ENCODE measurements at places on chromosomes 16 and 17.

GRCh38 chr17:80421381-80422090, 6.6 kb downstream of the ENDOV start:
- peak; percentile 76 for DNase-seq

DNA sequence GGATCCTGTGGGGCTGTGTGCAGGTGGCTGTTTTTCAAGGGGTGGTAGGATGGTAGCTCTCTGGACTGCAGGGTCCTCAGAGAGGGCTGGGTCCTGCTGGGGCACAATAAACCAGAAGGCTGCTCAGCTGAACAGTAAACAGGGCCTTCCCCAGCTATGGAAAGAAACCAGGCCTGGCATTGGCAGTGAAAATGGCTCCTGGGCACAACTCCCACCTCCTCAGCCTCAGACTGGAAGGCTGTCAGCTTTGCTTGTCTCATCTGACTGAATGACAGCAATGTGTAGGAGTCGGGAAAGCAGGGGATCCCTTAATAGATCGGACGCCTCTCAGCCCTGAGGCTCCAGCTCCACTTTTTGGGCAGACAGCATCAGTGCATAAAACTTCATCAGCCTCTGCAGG, 59.8 kb upstream of the NLRP1 start:
- no peak for DNase-seq

DNA sequence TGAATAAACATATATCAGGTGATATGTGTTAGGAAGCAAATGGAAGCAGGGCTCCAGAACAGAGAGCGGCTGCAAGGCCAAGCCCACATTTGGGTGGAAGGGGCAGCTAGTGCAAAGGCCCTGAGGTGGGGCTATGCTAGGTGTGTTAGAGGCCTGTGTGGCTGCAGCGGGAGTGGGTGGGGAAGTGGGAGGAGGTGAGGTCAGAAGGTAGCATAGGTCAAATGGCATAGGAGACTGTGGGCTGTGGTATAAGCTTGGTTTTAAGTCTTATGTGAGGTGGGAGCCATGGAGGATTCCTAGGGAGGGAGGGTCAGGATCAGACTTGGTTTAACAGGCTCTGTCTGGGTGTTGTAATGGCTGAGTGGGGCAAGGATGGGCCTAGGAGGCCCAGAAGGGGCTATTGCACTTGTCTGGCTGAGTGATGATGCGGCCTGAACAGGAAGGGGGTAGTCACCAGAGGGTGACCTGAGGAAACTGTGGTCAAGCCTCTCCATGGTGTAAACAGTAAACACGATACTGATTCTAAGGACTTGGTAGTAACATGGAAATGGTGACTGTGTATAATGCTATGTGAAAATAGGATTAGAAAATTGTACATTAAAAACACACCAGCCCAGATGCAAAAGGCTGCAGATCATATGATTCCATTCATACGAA, 31.1 kb downstream of the RAI1 start:
- DNase-seq: no peak

- DNase-seq: peak; percentile 93
Observed at GRCh38 chr16:50610331-50611262, 62.4 kb downstream of the NKD1 start.

GRCh38 chr16:1792836-1793577, 498 bp downstream of the IGFALS start:
- DNase-seq: no peak

DNA sequence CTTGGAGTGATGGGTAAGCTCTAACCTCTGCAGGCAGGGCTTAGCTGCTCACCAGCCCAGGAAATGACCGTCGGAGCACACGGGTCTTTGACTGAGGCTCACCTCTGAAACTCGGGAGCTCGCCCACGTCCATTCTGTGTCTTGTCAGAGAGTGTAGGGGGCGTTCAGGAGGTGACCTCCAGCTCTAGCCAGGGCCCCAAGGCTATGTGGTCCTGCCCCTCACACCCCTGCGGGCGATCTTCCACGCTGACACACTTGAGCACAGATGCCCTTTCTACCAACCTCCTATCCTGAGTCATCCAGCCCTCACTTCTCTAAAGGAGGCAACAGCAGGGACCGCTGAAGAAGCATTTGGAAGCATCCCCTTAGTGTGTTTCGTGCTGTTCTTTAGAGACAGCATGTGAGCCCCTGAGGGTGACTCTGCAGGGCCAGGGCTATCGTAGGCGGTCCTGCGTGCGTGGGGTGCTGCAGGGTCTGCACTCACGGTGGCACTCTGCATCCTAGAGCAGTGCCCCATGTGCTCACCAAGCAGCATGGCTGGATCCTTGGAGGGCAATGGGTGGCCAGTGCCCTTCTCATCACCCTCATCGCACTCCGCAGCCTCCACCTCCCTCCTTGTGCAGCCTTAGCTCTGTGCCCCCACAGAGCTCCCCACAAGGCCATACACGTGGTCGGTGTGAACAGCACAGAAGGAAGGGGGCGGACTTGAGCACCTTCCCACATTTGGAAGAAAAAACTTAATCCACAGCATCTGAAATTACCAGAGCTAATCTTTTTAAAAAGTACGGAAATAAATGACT, 33.8 kb downstream of the SLC47A1 start:
- no peak for DNase-seq

DNA sequence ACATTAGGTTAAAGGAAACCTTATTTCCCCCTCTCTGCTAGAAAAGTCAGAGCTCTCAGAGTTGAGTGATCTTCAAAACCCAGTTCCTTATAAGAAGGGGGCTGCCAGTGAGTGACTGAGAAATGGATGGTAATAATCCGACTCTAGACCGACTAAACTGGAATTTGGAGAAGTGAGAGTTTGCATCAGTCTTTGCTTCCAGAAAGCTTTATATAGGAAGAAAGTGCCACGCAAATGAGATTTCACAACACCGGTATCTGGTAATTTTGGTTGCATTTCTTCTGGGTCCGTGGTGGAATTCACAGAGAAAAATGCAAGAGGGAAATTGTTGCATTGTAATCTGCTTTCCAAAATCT, 271.4 kb downstream of the MAF start:
- DNase-seq: no peak

DNA sequence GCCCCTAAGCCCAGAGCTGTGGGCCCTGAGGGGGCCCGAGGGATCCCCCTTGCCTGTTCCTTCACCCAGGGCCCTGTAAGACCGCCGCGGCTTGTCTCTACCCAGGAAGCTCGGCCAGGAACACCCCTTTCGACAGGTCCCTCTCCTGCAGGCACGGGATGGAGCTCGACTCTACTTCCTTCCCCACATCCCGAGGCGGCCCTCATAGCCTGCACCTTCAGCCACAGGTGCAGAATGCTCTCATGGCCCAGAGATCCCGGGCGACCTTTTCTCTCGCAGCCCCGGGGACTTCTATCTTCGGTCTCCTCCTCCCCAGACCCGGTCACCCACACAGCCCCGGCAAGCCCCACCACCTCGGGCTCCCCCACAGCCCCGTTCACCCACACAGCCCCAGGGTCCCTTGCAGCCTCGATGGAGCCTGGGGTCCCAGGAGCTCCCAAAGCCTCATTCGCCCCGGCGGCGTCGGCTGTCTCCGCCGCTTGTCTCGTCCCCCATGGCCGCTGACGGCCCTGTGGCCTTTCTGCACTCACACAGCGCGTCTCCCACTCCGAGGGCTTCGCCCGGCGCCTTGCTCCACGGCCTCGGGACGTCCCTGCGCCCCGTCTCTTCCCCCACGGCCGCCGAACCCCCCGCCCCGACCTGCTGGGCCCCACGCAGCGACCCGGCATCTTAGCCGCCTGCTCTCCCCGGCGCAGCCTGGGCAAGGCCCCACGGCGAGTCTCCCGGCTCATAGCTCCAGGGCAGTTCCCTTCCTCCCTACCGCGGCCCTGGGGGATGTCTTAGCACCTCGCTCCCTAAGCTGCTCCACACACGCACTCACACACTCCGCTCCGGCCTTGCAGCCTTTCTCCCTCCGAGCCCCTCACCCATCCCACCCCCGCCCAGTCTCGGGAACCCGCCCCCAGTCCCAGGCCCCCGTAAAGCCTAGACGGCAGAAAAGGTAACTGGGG, 650 bp downstream of the KIAA0753 start:
- DNase-seq: peak; percentile 59

GRCh38 chr16:68361485-68361884, 50.7 kb downstream of the PRMT7 start:
- no peak for DNase-seq

- no peak for DNase-seq
Observed at GRCh38 chr16:30474074-30474452, 1.5 kb downstream of the ITGAL start.

GRCh38 chr17:12530161-12530560, 135.5 kb upstream of the MYOCD start:
- no peak for DNase-seq

GRCh38 chr16:13113741-13114140, 212.3 kb downstream of the SHISA9 start:
- DNase-seq: no peak

DNA sequence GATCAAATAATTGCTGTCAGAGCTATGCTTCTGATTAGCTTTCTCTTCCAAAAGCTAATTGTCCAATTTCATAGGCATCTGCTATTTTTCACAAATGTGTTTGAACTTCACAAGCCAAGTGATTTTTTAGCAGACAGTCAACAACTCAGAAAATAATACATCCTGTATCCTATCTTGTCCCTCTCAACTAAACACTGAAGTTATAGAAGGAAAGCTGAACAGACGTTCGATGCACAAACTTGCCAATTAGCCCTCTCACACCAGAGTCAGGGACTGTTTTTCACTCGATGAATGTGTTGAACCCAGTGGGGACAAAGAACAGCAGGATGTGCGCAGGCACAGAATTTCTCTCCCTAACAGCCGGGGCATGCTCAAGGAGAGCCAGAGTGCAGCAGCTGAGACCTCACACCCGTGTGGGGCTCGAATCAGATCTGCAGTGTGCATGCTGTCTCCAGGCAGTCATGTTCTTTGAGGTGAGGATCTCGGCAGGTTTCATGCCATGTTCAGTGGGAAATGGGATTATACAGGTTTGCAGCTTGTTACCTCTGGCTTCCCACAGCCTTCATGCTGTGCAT, 246.7 kb upstream of the SDK2 start:
- DNase-seq: no peak

GRCh38 chr17:36544044-36544306, 744 bp upstream of the GGNBP2 start:
- peak; percentile 53 for DNase-seq

DNA sequence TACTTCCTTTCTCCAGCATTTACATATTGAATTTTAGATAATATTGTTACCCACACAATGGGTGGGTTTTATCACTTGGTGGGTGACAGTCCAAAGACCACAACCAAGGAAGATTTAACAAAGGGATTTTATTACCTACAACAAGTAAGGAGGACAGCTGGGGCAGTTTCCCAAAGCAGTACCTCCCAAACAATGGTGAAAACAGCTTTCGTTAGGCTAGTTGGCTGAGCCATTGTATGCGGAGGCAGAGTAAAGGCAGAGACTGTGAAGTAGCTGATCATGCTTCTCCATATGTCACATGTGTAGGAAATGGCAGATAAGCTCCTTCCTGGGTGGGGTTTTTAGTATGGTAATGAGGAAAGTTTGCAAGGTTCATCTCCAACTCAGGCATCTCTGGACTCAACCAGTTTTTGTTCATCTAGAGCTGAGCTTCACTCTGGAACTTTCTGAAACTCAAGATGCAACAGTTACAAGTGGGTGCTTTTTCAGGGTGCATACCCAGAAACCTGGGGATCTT, 104.3 kb upstream of the PSMD7 start:
- no peak for DNase-seq

- no peak for DNase-seq
Observed at GRCh38 chr16:47358816-47359215, 102.0 kb downstream of the ITFG1 start.

GRCh38 chr16:22861580-22861979, 47.6 kb downstream of the HS3ST2 start:
- no peak for DNase-seq

GRCh38 chr16:85657996-85658395, 30.8 kb downstream of the GINS2 start:
- no peak for DNase-seq

DNA sequence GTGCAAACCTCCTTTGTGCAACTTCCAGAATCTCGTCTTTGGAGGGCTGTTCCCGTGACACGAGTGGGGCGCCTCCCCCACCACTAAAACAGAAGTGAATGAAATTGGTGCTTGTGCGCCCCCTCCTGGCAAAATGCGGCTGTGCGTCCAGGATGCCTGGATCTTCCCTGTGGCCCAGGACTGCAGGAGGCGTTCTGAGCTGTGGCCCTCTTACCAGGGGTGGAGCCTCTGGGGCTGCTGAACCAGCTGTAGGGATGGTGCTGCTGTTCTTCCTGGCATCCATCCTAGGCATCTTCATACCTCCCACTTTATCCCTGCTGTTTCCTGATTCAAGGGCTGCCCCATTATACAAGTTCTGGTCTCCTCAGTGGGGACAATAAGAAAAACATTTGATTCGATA, 18.5 kb upstream of the NAGLU start:
- peak; percentile 92 for DNase-seq

DNA sequence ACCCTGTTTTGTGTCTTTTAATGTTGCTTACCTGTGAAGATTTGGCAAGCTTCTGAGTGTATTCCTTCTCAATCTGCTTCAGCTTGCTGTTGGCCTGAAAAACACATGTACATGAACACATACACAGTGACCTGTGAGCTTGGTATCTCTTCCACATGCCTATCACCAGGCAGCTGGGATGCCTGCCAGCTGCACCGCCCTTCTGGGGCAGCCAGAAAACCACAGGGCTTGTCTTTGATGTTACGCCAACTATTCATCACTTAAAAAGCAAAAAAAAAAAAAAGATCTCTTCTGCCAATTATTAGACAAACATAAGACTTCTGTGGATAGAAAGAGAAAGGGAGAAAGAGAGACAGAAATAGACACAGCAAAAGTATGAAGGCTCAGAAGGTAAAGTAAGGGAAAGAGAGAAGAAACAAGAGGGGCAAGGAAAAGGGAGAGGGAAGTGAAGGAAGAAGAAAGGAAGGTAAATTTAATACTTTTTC, 189.2 kb upstream of the AXIN2 start:
- DNase-seq: no peak

DNA sequence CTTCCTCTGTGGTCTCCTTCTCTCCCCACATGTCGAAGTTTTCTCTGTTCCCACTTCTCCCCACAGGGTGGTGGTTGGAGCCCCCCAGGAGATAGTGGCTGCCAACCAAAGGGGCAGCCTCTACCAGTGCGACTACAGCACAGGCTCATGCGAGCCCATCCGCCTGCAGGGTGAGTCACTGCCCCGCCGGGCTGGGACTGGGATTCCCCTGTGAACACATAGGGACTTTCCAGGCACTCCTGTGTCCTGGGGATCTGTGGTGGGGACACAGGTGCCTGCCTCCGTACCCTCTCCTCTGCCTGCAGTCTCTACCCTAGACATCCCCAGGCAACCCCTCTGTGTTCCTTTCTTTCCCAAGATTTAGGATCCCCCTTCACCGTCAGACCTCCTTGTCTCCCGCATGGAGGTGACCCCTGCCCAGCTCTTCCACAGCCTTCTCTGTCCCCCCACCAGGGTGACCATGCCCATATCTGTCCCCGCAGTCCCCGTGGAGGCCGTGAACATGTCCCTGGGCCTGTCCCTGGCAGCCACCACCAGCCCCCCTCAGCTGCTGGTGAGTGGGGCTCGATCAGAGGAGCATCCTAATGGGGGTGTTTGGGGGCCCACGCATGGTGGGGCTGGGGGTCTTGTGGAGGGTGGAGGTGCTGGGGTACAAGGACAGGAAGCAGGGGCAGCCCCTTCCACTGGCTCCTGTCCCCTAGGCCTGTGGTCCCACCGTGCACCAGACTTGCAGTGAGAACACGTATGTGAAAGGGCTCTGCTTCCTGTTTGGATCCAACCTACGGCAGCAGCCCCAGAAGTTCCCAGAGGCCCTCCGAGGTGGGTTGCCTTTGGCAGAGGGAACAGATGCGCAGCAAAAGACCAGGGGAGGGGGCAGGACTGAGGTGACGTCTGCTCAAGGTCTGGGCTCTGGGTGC, 5.8 kb downstream of the ITGAM start:
- DNase-seq: no peak

- DNase-seq: no peak
Observed at GRCh38 chr16:85269165-85269564, 156.9 kb upstream of the CIBAR2 start.
